ENCODE measurements at places on chromosomes 6 and 20.

DNA sequence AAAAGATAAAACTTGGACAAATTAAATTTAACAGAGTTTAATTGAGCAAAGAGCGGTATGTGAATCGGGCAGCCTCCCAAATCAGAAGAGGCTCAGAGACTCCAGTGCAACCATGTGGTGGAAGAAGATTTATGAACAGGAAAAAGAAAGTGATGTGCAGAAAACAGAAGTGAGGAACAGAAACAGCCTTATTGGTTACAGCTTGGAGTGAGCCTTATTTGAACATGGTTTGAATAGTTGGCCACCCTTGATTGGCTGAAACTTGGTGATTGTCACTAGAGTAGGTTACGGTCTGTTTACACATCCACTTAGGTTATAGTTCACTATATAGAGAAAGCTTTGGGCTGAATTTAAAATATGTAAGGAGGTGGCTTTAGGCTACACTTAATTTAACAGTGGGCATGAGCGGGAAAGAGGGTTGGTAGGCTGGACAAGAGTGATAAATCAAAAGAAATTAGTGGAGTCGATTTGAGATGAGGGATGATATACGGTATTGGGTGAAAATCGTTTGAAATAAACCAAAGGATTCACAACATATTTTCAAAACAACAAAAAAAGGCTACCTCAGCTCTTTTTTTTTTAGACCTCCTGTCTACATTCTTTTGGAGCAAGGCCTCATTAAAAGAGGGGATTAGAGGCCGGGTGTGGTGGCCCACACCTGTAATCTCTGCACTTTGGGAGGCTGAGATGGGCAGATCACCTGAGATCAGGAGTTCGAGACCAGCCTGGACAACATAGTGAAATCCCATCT lies 84.3 kb upstream of the PREP start:
- no peak for DNase-seq

- no peak for DNase-seq
Measured at GRCh38 chr6:40290816-40291215, 296.3 kb downstream of the LRFN2 start.

GRCh38 chr20:11012975-11013374 lies 339.2 kb upstream of the JAG1 start:
- peak; percentile 60 for DNase-seq

DNA sequence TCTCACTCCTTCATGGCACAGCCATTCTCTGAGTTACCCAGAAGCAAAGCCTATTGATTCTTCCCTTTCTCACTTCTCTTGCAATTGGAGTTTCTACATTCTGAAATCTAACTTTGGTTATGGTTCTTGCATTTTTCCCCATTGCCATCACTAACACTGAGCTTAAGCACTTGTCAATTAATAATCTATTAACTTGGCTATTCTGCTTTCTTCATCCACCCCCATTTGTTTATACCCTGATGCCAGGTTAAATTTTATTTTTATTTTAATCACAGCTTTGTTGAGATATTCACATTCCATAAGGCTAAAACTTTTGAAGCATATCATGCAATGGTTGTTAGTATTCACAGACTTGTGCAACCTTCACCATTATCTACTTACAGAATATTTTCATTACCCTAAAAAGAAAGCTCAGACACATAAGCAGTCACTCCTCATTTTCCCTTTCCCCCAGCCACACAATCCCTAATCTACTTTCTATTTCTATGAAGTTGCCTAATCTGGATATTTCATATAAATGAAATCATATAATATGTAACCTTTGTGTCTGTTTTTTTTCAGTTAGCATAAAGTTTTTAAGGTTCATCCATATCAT lies 222.3 kb downstream of the UBE3D start:
- peak; percentile 20 for DNase-seq

DNA sequence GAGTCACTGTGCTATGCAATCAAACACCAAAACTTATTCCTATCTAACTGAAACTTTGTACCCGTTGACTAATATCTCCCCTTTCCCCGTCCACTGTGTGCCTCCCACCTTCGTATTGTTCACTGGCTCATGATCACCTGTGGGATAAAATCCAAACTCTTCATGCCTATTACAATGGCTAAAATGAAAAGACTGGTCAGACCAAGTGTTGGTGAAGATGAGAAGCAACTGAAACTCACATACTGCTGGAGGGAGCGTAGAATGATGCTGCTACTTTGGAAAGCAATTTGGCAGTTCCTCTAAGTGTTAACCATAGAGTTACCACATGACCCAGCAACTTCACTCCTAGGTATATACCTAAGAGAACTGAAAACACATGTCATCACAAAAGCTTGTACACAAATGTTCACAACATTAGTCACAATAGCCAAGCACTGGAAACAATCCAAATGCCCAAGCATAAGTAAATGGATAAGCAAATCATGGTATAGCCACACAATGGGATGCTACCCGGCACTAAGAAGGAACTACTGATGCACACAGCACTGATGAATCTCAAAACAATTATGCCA lies 13.1 kb downstream of the RPS10 start:
- DNase-seq, result peak; percentile 43

- peak; percentile 38 for DNase-seq
Measured at GRCh38 chr6:145948328-145948727, 15.8 kb downstream of the SHPRH start.

DNA sequence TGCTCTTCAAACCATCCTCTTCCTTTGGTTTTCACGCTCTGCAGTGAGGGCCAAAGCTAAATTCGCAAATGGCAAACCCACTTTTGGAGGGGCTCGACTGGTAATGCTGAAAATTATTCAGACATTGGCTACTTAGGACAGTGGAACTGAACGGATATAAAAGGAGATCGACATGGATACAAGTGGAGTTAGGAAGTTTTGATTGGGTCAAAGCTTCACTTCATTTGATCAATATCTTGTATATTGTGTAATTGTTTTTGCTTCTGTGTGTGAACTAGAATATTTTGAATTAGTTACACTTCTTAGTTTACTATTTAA lies 1.2 kb downstream of the FAM8A1 start:
- DNase-seq, result no peak

- DNase-seq, result no peak
Measured at GRCh38 chr6:119887666-119888065, 538.1 kb upstream of the MAN1A1 start.

- peak; percentile 25 for DNase-seq
Measured at GRCh38 chr6:7106215-7106751, 1.5 kb upstream of the RREB1 start.

GRCh38 chr20:1124421-1124820 lies 6.0 kb downstream of the PSMF1 start:
- no peak for DNase-seq

GRCh38 chr6:26187981-26188635 lies 100.9 kb downstream of the HFE start:
- peak; percentile 59 for DNase-seq

GRCh38 chr6:34791164-34791700 lies 651 bp upstream of the BLTP3A start:
- DNase-seq, result peak; percentile 34

GRCh38 chr6:155313602-155314091 lies 637 bp downstream of the TFB1M start:
- DNase-seq, result peak; percentile 13

- no peak for DNase-seq
Measured at GRCh38 chr6:52552278-52552643, 24.6 kb downstream of the TRAM2 start.

- peak; percentile 50 for DNase-seq
Measured at GRCh38 chr20:50269091-50270033, 78.7 kb downstream of the CEBPB start.

DNA sequence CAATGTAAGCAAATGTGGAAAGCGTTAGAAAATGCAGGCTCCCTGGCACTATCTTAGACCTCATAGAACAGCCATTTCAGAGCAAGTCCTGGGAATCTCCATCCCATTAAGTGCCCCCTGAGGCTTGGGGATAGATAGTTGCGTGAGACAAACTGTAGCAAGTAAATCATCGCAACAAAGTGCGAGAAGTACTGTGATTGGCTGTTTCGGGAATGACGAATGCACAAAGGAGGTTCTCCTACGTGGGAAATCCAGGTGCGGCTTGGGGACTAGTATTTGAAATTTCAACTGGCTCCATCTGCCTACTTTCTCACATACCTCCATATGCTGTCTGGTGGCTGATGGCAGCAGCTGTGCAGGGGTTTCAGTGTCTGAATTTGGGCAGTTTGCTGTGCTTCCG lies 84.5 kb downstream of the PLEKHG1 start:
- DNase-seq, result no peak

DNA sequence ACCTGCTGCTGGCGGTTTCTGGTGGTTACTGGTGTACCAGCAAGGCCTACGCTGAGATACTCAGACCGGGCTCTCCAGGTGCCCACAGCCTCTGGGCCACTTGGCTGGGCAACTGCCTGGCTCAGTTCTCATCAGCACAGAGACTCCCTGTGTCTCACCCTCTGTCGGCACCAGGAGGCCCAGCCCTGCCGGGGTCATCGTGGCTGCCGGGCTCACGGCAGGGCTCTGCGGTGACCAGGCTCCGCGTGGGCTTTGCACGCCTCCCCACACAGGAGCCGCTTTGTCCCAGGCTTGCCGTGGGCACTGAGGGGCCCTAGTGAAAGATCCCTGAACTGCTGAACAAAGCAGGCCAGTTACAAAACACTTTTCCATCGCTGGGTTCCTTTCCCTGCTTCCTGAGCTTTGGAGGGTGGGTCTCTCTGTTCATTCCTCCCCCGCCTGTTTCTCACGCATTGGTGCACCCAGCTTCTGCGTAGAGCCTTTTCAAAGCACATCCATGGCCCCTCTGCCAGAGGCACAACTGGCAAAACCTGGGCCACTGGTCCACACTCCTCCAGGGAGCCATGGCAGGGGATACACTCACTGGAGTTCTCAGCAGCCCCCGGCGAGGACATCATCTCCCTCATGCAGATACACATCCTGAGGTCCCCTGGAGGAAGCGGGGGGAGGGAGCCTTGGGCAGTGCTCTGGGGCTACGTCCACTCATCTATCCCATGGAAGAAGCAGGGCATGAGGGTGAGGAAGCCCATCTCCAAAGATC lies 117.0 kb downstream of the NFATC2 start:
- no peak for DNase-seq

DNA sequence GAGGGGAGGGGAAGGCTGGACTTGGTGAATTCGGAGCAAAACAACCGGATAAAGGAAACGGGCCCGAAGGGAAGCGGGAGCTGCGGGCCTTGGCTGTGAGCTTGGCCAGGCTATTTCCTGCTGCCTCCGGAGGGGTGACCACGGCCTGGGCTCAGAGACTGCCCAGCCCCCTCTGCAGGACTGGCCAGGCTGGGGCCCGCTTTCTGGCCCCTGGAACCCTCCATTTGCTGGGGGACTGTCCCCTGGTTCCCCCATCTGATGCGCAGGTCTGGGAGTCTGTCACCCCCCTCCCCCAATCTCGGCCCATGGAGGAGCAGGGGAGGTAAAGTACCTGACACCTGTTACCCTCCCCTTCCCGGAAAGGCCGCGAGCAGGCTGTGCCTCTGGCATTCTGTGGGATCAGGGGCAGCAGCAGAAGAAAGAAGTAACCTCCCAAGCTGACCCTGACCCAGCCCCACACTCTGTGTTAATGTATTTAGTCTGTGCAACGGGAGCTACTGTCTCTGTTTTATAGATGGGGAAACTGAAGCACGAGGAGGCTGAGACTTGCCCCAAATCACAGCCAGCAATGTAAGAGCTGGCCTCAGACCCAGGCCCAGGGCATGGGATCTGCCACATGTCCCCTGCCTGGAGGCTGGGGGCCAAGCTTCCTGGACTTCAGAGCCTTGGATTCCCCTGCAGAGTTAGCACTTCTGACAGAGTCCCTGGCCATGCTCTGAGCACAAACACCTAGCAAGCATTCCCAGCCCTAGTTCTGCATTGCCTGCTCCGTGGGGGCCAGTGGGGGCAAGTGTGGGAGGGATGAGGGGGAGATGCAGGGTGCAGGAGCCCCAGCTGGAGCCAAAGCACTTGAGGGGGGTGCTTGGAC lies 3.5 kb downstream of the C20orf204 start:
- no peak for DNase-seq

- DNase-seq, result peak; percentile 67
Measured at GRCh38 chr6:129890164-129890563, 29.0 kb upstream of the TMEM244 start.

DNA sequence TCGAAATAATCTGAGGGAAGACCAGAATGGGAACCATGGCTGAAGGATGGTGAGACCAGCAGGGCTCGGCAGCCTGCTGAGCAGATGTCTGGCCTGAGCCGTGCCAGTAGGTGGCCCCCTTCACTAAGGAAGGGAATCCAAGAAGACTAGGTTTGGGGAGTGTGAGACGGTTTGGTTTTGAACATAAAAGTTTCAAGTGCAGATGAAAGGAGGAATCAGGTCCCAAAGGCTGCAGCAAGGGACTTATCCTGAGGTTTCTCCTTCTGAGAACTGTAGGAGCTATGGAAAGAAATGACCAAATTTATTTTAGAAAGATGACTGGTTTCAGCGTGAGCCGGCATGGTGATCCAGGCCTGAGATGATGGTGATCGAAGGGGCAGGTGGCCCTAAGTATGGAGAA lies 4.6 kb upstream of the OSER1 start:
- peak; percentile 72 for DNase-seq

DNA sequence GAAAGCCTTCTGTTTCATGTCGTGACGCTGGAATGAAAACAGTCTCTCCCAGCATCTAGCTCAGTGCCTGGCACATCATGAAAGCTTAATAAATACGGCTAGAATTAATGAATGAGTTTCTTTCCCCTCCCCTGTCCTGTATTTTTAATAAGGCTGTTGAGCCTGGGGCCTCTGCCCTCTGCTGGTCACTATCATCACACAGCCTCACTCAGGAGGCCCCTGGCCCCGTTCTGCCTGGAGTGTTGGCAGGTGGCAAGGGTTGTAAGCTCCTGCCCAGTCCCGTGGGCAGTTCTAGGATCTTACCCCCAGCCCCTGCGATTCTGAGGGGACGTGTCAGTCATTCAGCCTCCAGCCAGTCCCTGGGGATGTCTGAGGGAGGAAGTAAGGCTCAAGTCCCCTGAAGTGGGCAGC lies 41.4 kb downstream of the PHACTR3 start:
- no peak for DNase-seq

DNA sequence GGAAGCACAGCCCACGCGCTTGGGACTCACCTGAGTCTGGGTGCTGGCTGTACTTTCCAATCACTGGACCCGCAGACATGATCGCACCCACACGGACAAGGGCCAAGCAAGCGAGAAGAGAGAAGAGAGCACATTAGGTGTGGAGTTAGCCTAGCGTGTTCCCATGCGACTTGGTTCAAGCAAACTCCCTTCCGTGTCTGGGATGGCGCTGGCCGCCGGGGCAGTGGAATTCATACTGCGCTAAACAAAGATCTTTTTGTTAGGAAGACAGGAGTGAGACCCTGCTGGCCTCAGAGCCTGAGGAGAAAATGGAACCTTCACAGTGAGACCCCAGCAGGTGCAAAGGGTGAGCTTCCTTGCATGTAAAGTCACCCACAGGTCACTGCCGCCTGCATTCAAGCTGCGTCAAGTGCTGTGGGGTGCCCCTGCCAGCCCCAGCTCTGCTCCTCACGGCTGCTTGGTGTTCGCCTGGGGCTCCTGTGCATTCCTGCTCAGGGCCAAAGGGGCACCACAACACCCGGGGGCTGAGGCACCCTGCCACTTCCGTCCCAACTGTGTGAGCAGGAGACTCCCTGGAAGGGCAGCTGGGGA lies 26.4 kb downstream of the PSMG4 start:
- no peak for DNase-seq

- DNase-seq, result no peak
Measured at GRCh38 chr20:2093159-2093781, 8.4 kb upstream of the STK35 start.

GRCh38 chr20:63628246-63628975 lies 1.5 kb upstream of the GMEB2 start:
- peak; percentile 73 for DNase-seq
